ENCODE measurements at places on chromosomes 16 and 17.

DNA sequence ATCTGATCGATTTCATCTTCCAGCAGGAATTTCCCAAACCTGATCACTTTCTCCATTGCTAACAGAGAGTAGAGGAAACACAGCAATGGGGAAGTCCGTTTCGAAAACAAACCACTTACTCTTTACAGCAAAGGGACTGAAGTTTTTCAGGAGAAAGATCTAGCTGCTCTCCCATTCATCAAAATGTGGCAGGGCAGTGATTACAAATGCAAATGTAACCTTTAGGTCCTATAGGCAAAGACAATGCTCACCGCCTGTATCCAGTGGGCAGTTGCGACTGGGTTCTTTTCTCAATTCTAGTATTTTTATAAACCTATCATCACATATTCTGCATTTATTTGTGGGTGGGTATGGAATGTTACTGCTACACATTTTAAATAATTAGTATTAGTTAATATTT, 218.0 kb upstream of the ZFHX3 start:
- DNase-seq = no peak

DNA sequence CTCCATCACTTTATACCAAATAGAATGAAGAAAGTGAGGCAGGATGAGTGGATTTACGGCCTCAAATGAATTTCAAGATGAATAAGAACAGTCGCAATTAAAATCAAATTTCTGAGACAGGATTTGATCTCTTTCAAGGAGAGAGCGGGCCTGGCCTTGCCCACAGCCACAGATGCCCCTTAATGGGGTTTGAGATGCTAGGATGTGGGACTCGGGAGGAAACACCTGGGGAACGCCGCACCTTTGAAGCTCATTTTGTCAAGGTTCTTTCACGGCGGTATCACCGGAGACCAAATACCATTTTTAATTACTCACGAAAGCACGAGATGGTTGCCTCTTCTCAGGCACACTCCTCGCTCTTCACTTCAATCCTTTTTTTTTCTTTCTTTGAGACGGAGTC, 178.1 kb upstream of the SDK2 start:
- DNase-seq = no peak

DNA sequence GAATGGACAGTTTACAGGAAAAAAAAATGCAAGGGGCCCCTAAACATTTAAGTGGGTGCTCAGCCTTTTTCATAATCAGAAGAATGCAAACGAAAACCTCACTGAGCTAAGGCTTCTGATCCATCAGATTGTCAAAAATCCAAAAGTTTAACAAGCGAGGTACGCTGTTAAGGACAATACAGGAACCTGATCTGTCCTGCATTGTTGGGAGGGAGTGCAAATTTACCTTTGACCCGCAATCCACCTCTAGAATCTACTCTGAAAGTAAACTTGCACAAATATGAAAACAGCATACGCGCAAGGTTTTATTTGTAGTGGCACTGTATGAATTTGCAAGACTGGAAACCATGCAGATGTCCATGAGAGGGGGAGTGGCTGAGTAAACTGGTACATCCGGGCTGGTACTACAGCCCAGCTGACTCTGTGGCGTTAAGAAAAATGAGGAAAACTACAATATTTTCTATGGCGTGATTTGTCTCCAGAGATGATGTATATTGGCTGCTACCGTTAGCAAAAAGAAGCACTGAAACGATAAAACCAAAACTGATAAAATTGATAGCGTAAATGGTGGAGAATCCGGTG, 28.8 kb upstream of the ST6GALNAC1 start:
- no peak for DNase-seq

DNA sequence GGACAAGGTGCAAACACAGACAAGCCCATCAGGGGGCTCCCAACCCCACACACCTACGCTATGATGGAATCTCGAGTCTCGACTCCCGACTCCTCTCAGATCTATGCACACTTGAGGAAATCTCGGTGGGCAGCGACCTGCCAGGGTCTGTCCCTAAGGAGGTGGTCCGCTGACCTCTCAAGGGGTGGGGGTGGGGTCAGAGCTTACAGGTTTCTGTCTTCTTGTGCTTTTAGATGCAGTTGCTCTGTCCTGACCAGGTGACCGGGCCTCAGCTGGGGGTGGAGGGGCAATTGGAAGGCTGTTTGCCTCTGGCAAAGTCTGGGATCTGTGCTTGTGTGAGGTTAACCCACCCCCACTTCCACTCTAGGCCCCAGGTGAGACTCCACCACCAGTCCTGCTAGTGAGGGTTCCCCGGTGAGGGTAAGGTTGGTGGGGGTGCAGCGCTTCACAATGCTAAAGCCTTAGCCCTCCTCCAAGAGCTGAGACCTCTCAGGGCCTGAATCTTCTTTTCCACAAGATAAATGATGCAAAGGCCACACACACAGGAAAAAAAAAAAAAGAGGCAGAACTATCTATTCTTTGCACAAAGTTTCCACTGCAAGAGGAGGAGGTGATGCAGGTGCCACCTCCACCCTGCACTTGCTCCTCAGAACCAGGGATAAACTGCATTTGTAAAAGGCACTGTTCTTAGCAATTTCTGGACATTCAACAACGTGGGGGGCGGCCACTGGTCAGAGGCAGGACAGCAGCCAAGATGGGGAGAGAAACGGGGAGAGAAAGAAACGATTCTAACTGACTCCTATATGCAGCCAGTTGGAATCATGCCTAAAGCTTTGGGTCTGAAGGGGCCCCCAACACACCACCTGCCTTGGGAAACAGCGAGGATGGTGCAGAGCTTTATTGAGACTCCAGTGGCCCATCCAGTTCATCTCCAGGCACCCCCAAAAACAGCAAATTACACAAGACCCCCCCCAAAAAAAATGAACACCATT, 4.1 kb downstream of the CISD3 start:
- no peak for DNase-seq

DNA sequence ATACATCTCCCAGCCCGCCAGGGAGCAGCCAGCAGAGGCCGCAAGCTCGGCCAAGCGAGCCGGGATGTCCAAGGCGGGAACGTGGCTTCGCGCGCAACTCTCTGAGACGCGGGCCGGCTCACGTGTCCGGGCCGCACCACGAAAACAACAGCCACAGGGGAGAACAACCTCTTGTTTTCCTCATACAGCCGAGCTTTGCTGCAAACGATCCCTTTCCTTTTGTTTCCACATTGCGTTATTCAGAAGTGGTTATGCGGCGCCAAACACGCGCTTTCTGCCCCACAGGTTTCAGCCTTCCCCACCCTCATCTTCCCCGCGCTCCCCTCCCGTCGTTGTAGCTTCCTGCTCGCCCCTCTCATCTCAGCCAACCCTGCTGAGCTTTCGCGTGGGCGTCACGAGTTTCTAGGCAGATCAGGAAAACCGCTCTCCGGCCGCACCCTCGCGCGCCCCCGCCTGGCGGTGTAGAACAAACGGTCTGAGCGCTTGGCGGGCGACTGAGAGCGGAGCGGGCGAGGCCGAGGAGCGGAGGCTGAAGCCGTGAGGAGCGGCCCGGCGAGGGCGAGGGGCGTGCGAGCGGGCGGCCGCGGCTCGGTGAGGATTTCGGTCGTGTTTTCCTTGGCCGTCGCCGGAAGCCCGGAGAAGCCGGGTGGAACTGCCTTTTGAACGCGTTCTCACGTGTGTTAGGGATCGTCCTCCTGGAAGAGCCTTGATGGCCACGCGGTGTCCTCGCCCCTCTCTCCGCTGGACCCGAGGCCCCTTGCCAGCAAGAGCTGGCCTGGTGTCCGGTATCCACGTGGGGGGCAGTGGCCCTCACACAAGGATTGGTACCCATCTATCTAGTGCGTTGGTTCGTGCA, 6.6 kb upstream of the SMARCD2 start:
- DNase-seq = peak; percentile 95

GRCh38 chr17:55463600-55463999, 42.0 kb upstream of the MMD start:
- DNase-seq = no peak

GRCh38 chr16:77686385-77686784, 35.9 kb upstream of the NUDT7 start:
- no peak for DNase-seq

- no peak for DNase-seq
These were observed 57.5 kb downstream of the IRF8 start for GRCh38 chr16:85956426-85956825.

DNA sequence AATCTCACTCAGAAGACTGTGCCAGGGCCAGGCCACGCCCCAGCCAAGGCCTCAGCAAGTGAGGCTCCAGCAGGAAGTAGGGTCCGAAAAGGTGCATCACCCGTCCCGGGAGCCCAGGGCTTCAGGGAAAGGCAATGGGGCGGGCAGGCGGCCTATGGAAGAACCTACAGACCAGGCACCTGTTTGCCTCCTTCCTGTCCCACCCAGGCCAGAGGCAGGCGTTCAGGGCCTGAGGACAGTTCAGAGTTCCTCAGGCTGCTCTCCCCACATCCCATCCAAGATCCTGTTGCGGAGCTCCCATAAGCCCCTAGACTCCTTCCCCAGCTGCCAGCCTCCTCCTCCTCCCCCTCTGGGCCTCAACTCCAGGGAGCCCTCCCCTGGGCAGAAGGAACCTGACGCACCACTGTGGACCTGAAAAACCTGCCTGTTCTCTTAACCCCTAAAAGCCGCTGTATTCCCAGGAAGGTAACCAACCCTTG, 2.3 kb downstream of the CLUH start:
- DNase-seq = no peak

GRCh38 chr16:61665512-61665911, 370.7 kb downstream of the CDH8 start:
- DNase-seq = no peak

- DNase-seq = no peak
These were observed 849 bp upstream of the SOX15 start for GRCh38 chr17:7590743-7591142.

GRCh38 chr16:73143576-73144422, 95.9 kb upstream of the ZFHX3 start:
- no peak for DNase-seq

DNA sequence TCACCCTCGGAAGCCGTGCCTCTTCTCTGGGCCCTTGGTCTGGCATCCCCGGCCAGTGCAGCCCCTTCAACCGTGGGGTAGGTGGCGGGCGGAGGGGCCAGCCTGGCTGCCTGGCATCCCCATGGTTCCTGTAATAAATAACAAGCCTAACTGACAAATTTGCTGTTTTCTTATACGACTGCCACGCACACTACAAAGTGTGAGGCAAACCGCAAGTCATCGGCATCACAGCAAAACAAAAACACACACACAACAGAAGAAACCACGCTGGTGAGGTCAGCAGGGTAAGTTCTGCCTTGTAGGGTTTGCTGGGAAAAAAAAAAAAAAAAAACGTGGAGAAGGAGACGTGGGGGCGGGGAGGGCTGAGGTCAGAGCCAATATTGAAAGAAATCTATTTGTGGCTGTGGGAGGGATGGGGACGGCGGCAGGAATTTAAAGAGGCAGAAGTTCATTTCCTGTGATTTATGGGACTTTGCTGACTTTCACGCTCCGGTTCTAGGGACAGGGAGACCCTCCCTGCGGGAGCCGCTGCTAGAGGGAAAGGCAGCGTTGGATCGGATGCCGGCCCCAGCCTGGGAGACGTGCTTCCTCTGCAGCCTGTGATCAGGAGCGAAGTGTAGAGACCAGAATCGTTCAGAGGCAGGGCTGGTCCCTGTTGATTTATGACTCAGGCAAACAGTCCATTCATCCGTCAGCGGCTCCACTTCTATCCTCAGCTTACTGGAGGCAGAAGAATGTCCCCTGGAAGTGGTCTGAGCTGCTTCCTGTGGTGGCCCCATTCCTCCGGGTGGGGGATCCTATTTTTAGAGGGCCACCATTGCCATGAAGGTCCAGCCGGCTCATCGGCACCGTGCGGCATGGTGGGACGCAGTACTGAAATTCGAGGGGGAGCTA, 162.8 kb downstream of the FOXL1 start:
- DNase-seq = no peak

GRCh38 chr16:31134625-31135534, 647 bp downstream of the PRSS8 start:
- no peak for DNase-seq

DNA sequence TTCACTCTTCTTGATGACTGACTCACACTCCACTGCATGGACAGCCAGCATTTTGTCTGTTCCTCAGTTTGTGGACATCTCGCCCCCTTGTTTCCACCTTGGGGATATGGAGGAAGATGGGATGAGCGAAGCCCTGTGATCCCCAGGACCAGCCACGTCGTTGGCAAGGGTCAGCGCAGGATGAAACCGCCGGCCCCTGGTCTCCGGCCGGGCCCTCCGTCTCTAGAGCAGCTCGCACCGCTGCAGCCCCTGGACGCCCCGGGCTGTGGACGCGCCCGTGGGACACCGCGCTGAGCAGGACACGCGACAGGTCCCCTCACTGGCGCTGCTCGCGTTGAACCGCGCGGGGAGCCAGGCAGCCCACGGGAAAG, 604 bp upstream of the ZC3H18 start:
- DNase-seq = peak; percentile 5

DNA sequence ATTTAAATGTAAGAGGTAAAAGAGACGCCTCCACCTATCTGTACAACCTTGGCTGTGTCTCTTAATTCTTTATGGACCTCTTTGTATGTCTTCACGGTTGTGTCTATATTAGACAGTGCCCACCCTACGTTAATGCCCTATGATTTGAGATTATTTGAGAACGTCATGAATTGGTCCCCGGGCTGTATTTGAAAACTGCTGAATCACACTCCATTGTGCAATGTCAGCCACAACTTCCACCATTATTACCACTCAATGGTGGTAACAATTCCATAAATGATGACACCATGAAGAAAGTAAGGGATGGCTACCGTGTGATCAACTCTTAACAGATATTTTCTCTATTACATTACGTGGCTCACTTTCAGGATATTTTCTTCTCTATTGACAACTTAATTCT, 182.4 kb upstream of the RBFOX1 start:
- no peak for DNase-seq

DNA sequence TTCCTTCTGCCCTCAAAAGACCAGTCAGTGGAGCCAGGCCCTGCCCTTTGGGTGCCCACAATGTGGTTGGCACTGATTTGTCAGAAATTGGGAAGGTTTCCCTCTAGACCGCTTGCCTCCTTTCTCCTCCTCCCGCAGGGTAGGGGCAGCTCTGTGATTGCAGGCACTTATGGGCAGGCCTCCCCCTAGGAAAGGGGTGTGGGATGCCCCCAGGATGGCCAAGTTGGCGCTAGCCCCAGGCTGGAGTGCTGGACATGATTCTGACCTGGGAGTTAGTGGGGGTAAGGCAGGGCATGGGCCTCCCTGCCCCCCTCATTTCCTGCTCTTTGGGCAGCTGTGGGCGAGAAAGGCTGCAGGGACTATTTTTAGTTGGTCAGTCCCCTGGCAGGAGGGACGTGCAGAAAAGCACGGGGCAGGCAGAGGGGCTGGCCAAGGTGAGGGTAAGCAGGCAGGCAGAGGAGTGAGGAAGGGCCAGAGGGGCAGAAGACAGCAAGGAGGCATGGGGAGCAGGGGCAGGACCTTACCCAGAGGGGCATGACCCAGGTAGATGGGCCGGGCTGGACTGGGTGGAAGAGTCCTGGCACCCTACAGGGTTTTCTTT, 3.3 kb downstream of the RARA start:
- DNase-seq = no peak

- no peak for DNase-seq
These were observed 44.8 kb downstream of the PARN start for GRCh38 chr16:14585287-14585686.

- peak; percentile 65 for DNase-seq
These were observed at the start of gene SLC25A10 for GRCh38 chr17:81711814-81712467. TSS of gene SLC25A10 (plus strand) at chr17:81712284. CDS start at chr17:81712427, 143 bp downstream.
